SK-N-SH treated with all-trans-retinoic acid at 6 μM for 48 hours (cell line): ENCODE measurements at places on chromosomes 12 and 14.

GRCh38 chr14:90450667-90451066, 53.8 kb downstream of the CALM1 start:
- ATAC-seq: peak; percentile 68

DNA sequence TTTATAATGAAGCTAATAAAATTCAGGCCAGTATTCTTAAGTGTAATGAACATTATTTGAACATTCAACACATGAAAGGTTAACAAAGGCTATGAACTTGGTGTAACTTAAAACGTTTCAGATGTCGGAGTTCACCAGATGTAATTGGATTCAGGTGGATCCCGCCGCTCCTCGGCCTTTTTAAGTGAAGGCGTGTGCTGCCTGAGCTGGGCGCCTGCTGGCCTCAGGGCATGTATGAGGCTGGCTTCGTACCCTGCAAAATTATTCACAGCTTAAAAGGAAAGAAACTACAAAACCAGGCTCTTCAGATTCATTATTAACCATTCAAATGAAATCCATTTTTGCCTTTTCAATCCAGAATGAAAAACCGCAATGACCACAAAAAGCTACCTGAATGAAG, 69.9 kb downstream of the WIF1 start:
- no peak for ATAC-seq

- no peak for ATAC-seq
These were observed 39.0 kb downstream of the NID2 start for GRCh38 chr14:52029881-52030280.

DNA sequence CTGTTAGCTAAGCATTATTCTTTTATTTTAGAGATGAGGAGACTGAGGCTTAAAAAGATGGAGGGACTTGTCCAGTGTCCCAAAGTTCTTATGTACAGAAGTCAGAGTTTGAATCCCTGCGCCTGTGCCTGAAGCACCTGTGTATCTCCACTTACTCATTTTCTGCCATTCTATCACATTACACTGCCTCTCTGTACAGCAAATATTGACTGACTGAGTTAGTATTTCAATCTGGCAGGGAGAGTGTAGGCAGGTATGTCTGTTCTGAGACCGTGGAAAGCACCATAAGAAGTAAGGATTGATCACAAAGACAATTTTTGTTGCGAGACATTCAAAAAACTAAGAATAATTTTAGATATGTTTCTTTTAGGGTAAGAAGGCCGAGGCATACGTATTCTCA, 162.7 kb downstream of the KITLG start:
- peak; percentile 5; the same call in 1 of the 3 replicates for ATAC-seq

DNA sequence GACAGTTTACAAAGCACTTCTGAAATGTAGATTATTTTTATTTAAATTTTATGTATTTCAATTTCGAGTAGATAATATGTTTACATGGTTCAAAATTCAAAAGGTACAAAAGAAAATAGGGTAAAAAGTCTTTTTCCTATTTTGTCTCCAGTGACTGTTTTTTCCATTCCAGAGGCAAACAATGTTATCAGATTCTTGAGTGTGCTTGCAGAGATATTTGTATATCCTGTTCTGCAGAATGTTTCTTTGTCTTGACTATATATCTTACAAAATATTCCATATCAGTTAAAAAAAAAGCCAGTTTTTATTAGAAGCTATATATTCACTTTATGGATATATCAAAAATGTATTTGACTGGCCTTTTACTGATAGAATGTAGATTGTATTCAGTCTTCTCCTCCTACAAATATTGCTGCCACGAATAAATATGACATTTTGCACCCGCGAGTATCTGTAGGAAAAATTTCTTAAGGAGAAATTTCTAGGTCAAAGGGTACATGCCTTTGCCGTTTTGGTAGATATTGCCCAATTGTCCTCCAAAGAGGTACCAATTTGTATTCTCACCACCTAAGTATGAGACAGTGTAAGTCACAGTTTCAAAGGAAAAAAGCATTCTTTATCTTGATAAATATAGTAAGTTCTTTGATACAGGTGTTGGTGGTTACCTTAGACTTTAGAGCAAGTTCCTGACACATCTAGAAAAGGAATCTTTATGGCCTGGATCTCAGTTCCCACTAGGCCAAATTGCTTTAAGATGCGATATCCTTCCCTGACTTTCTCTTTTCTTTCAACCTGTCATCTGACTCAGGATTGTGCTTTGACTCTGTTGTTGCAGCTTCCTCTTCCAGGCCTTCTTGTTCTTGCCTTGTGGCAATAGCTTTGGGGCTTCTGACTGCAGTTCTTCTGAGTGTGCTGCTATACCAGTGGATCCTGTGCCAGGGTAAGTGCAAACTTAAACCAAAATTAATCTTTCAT, 2.3 kb downstream of the KLRG1 start:
- no peak for ATAC-seq

DNA sequence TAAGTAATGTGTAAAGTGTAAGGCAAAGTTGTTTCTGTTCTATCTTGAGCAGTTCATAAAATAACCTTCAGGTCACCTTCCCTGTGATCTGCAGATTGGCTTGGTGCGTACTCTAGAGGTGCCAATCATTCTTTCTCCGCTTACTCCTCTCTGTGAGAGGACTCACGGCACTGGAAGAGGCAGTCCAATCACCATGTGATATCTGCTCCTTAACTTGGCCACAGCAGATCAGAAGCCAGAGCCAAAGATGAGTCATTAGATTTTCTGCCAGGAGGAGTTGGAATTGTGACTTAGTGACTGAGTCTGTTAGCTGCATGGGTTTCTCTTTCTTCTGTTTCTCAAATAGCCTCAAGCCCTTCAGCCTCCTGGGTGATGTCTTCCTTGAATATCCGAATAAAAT, 165.5 kb downstream of the SLC41A2 start:
- peak; percentile 87 for ATAC-seq

GRCh38 chr12:64806593-64807460, 17.6 kb upstream of the TBC1D30 start:
- ATAC-seq: no peak

DNA sequence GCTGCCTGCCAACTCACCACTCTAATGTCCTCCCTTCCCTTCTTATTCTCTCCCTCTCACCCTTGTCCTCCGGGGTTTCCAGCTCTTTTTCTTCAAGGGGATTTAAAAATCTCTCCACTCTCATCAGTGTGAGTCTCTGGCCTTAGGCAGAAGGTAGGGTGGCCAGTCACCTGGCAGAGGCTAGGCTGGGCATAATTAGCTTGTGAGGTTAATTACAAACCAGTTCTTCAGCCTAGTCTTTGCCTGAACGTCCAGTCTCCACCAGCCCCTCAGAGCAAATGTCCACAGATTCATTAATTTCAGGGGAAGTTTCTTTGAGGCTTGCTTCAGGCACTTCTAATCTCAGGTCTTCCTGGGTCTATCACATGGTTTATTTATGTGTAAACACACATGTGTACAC, 6.7 kb downstream of the KRT7 start:
- ATAC-seq: no peak

DNA sequence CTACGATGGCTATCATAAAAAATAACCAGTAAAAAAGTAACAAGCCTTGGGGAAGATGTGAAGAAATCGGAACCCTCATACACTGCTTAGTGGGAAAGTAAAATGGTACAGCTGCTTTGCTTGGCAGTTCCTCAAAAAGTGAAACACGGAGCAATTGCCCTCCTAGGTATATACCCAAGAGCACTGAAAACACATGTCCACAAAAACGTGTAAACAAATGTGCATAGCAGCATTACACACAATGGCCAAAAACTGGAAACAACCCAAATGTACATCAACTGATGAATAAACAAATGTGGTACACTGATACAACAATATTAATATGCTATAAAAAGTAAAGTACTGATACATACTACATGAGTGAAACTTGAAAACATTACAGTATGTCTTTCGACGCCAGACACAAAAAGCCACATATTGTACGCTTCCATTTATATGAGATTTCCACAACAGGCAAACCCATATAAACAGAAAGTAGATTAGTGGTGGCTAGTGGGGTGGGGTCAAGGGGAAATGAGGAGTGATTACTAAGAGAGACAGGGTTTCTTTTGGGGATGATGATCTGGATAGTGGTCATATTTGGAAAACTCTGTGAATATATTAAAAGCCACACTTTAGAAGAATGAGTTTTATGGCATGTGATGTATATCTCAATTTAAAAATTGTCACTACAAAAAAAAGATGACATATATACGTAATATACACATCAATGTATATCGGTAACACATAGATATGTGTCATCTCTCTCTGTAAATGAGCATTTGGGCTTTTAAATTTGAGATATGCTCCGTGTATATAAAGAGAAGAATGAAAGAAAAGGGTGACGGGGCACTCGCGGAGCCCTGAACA, 996 bp downstream of the SLC41A2 start:
- no peak for ATAC-seq

DNA sequence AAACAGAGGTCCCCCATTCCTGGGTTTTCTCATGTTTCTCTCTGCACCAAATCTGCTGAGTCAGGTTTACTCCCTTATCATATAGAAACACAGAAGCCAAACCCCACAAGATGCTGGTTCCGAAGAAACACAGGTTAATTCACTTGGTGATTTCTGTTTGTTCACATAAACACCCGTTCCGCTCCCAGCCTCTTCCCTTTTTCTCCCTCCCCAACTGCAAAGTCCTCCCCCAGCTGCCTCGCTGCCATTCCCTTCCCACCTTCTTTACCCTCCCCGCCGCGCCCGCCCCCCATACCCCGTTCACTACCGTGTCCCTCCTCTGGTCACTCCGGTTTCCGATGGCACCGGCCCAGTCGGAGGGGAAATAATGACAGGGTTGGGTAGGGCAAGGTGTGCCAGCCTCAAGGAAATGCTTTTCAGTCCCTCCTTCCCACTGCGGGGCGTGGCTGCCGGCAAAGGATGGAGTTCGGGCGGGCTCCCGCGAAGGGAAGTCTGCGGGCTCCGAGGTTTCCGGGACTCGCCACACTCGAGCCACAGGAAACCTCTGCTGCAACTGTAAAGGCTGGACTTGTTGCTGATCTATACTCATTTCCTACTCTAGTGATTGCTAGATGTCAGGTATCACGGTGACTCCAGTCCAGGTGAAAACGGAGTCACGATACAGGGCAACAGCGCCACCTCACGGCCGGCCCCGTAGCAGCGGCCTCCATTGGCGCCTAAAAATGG, at the start of gene STYK1:
STYK1 (minus strand) TSS at position 394 of the 726 bp plus-strand sequence. CDS start 39,434 bp downstream, outside the sequence.
- peak; percentile 77 for ATAC-seq

DNA sequence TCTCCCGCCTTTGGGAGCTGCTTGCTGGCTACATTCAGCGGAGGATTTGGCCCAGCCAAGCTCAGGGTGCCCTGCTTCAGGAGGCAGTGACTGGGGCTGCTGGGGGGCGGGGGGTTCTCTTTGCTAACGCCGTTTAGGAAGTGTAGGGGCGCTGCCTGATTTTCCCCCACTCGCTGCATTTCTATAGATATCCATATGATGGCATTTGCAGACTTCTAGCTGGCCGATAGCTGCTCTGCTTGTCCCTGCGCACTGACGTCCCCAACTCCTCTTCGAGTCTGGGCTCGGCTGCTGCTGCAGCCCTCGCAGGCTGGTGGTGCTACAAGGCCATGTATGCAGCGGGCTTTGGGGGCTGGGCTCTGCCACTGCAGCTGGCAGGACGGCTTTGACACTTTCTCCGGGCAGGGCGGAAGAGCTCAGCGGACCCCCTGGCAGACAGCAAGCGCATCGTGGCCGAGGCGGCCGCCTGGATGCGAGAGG, 3.1 kb downstream of the LRFN5 start:
- ATAC-seq: peak; percentile 19; the same call in 1 of the 3 replicates
